NCI-H2029 (cell line): ENCODE measurements at places on chromosomes 7 and 10.

DNA sequence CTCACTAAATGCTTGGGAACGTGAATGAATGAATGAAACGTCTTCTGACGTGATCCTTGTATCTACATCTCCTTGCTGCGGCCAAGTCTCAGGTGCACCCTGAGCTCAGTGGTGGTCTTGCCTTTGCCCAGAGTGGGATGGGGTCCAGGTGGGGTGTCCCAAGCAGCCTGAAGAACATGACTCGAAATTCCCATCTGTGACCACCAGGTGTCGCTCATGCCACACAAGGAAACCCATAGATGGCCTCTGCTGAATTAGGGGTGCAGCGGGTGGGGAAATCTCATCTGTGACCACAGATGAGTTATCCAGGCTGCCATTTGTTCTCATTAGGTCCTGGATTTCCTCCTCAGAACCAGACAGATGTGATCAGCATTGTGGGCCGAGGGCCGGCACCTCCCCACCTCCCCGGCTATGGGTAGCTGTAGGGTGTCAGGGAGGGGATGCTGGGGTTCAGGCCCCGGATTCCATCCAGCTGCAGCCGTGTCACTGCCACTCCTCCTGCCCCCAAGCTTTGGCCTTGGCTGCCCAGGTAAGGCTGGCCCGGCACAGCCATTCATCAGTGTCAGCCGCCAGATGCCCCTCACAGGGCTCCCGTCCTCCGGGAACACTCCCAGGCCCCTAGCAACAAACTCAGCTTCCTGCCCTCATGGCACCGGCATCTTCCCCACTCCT is 21.0 kb upstream of the GNA12 start:
- DNase-seq, result no peak

GRCh38 chr10:33279276-33279675 is 55.2 kb downstream of the NRP1 start:
- no peak for DNase-seq

DNA sequence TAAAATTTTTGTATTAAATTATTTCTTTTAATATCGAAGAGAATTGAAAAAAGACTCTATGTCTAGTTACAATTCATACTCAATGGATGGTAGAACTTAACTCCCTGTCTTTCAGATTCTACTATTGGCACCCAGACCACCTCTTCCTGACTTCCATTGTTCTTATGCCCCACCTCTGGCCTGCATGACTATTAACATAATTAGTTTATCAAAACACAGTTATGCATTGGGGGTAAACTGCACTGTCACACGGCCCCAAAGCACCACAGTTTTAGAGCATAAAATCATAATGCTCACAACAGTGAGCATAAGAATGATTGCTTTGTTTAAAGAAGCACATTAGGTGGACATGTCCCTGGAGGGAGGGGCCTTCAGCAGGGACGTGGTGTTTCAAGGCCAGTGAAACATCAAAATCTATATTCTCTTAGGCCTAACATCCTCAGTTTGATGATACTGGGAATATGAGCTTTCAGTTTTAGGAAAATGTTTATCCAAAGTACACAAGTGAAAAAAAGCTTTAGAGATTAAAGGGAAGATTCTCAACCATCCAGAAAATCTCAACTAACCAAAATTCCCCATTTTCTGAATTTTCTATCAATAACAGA is 79.8 kb downstream of the NRP1 start:
- DNase-seq, result no peak

DNA sequence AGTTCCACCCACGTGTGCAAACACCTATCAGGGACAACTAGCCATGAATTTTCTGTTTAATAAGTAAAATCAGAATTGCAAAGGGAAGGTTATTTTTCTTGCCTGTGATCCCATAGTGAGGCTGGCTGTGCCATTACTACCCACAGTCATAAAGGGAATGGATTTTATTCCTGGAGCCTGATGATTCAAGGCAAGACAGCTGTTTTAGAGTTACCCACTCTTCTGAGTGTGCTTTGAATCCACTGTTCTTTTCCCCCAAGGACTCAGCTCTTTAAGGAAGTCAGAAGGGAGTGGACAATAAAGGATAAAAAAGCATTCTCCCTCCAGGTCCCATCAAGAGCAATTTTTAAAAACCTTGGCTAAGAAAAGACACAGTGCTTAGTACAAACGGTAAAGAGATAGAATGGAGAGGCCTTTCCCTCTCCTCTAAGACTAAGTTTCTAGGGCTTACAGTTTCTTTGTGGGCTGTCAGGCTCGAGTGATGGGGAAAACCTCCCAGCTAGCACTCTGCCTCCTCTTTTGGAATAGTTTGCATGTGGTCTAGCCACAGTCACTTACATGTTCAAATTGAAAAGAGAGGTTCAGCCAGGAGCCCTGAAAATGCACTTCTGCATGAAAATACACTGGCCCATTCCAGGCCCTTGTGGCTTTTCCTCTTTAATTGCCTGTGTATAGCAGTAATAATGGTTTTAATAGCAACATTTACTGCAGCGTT is 5.1 kb upstream of the LRRC4 start:
- no peak for DNase-seq

DNA sequence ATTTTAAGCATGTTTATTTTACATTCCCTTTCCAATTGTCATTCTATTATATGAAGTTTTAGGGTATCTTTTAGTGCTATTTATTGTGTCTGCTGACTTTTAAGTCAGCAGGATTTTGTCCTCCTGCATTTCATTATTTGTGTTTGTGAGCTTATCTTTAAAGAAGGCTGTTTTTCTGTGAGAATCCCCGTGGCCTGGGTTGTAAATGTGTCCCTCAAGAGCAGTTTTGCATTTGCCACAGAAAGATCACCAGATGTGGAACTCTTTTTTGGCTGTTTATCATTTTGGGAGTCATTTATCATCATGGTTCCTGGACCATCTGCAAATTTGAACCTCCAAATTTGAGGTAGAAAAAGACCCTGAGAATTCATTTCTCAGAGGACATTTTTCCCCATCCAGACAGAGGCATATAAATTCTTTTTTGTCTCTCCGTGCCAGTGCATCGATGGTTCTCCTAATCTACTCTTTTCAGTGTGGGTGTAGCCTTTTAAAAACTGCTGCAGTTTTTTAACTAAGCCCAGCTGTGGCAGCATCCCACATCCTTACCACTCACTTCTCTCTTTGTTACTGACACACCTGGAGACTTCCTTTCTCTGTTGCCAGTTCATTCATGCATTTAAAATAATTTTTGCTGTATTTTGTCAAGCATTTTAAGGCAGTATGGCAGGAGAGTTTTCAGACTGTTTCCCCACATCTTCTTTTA is 20.1 kb upstream of the MTURN start:
- no peak for DNase-seq

GRCh38 chr7:104482362-104483037 is 154.1 kb downstream of the LHFPL3 start:
- DNase-seq, result peak; percentile 77

- DNase-seq, result peak; percentile 31
These were observed 13.1 kb downstream of the IFT22 start for GRCh38 chr7:101308245-101309085.

GRCh38 chr10:58464956-58465355 is 47.7 kb upstream of the BICC1 start:
- DNase-seq, result no peak

- peak; percentile 62 for DNase-seq
These were observed 90.9 kb upstream of the PIP4K2A start for GRCh38 chr10:22805304-22805703.

- DNase-seq, result no peak
These were observed 315.3 kb upstream of the PLXDC2 start for GRCh38 chr10:19500959-19501358.

DNA sequence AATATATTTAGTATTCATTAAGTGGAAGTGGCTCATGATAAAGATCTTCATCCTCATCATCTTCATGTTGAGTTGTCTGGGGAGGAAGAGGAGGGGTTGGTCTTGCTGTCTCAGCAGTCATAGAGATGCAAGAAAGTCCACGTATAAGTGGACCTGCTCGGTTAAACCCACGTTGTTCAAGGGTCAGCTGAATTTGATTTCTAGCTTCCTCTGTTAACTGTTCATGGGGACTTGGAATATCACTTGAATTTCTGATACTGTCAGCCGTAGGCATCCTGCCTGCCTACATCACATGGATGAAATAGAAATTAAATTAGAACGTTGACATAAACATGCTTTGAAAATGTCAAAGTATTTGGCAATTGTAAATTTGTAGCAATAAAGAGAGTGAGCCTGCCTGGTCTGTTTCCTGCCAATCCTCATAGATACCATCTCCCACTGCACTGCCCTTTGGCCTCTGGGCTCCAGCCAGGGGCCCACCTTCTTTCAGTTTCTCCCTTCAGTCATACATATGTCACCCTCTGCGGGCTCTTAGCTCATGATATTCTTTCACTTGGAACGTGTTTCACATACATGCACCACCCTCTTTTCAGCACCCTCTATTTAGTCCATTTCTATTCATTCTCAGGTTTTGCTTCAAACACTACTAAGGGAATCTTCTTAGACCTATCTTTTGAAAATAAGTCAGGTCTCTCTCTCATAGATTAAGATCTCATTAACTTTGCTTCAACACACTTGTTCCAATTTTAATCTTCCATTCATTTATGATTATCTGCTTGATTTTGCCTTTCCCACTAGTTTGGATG is 376.3 kb downstream of the IPMK start:
- no peak for DNase-seq

- no peak for DNase-seq
These were observed 729.3 kb upstream of the AUTS2 start for GRCh38 chr7:68868978-68869377.

DNA sequence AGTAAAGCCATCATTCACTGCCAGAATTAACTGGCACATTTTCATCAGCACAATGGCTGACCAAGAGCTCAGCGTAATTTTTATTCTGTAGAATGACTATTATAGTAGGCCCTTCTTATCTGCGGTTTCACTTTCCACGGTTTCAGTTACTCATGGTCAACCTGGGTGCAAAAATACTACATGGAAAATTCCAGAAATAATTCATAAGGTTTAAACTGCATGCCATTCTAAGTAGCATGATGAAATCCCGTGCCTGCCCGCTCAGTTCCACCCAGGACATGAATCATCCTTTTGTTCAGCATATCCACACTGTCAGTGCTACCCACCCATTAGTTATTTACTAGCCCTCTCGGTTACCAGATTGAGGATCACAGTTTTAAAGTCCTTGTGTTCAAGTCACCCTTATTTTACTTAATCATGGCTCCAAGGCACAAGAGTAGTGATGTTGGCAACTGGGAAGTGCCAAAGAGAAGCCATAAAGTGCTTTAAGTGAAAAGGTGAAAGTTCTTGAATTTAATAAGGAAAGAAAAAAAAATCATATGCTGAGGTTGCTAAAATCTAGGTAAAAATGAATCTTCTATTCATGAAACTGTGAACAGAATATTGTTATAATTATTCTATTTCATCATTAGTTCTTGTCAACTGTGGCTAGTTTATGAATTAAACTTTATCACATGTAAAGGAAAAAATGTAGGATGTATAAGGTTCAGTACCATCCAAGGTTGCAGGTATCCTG is 204.9 kb downstream of the DOCK4 start:
- no peak for DNase-seq
